Activated B cell treated with CpG ODN at 0.5 μM for 24 hours (primary cell): ENCODE measurements at places on chromosomes 7 and 10. TPM values are rescaled to one million over a fixed set of nuclear protein-coding genes. Genes with fewer than 3 reads are reported as not detected.

DNA sequence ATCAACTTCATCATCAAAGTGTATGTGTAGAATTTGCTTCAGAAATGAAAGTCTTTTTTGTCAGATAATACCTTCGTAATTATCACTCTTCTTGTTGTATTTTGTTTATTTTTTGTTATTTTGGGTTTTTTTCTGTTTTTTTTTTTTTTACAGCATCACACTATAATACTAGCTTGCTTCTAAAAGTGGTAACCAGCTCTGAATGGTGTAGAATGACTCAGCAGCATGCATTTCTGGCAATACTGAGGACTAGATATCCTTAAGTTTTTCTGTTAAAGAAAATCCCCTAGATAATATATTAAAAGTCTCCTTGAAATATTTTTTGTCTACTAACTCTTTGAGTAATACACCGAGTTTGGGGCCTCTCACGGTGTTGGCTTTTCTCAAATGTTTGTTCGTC, 109.1 kb downstream of the LMBR1 start:
- H3K4me3 ChIP-seq, result no peak overlapping the region
- peaks cover 28% of the 10 kb centered on the region for H3K4me1 ChIP-seq
- DNase-seq, result no peak

DNA sequence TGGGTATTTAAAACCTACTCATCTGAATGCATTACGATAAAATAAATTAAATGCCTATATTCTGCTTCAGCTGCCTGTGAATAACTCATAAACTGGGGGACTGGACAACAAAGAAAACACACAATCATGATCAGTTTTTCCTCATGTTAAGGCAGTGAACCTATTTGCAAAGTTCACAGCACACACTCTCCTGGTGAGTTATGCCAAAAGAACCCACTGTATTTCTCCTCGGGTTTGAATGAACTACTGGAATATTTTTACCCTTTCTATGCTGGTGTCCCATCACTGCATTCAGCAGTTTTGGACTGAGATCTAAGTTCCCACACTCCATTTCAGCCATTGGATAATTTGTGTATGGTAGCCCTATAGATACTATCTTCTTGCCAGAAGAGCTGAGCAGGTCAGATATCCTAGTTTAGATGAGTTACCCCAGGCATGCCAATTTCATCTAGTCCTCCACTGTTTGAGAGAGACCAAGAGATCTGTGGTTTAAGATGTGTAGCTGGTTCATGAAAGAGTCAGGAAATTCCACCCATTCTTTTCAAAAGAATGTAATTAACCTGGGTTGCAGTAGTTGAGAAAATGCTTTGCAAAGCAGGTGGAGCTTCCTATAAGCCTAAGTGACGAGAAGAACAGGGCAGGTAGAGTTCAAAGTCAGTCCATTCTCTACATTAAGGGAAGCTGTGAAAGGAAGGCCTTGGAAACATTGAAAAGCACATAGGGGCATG, 101.7 kb downstream of the PLXDC2 start:
- DNase-seq, result no peak
- H3K27me3 ChIP-seq, result no peaks in the 10 kb centered on the region
- no peaks in the 10 kb centered on the region for H3K36me3 ChIP-seq
- H3K27ac ChIP-seq, result no peak overlapping the region

PLPP4 gene
- not detected in 2 replicates for total RNA-seq

DNA sequence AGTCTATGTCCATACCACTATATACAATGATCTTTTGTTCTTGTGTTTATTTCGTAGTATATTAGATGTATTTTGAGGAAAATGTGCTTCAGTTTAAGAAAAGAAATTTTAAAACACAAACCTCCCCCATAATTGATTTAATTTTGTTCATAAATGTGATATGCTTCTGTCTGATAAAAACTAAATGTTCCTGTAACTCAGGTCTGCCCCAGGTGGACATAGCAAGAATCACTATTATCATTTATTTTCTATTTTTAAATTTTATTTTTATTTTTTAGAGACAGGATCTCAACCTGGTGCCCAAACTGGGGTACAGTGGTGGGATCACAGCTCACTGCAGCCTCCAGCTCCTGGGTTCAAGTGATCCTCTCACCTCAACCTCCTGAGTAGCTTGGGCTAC, 43.2 kb downstream of the BEND7 start:
- H3K27me3 ChIP-seq, result no peaks in the 10 kb centered on the region
- peaks cover 23% of the 10 kb centered on the region for H3K4me1 ChIP-seq
- DNase-seq, result no peak
- H3K27ac ChIP-seq, result no peak overlapping the region
- H3K36me3 ChIP-seq, result no peaks in the 10 kb centered on the region
- H3K4me3 ChIP-seq, result no peak overlapping the region

DNA sequence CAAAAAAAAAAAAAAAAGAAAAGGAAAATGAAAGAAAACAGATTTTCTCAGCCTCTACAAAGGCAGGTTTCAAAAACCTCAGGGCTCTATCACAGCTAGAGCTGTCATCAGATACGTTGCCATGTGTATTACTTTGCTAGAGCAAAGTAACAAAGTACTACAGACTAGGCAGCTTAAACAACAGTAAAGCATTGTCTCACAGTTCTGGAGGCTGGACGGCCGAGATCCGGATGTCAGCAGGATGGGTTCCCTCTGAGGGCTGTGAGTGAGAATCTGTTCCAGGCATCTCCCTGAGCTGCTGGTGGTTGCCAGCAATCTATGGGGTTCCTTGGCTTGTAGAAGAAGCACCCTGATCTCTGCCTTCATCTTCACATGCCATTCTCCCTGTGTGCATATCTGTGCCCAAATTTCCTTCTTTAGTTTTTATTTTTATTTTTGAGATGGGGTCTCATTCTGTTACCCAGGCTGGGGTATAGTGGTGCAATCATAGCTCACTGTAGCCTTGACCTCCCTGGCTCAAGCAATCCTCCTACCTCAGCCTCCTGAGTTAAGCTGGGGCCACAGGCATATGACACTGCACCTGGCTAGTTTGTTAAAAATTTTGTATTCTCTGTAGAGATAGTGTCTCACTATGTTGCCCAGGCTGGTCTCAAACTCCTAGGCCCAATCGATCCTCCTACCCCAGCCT, 48.9 kb upstream of the KDM7A start:
- H3K27ac ChIP-seq, result no peak overlapping the region
- peaks cover 69% of the 10 kb centered on the region for H3K4me1 ChIP-seq
- no peak for DNase-seq
- no peaks in the 10 kb centered on the region for H3K27me3 ChIP-seq
- H3K4me3 ChIP-seq, result no peak overlapping the region
- H3K36me3 ChIP-seq, result peaks cover 2% of the 10 kb centered on the region

DNA sequence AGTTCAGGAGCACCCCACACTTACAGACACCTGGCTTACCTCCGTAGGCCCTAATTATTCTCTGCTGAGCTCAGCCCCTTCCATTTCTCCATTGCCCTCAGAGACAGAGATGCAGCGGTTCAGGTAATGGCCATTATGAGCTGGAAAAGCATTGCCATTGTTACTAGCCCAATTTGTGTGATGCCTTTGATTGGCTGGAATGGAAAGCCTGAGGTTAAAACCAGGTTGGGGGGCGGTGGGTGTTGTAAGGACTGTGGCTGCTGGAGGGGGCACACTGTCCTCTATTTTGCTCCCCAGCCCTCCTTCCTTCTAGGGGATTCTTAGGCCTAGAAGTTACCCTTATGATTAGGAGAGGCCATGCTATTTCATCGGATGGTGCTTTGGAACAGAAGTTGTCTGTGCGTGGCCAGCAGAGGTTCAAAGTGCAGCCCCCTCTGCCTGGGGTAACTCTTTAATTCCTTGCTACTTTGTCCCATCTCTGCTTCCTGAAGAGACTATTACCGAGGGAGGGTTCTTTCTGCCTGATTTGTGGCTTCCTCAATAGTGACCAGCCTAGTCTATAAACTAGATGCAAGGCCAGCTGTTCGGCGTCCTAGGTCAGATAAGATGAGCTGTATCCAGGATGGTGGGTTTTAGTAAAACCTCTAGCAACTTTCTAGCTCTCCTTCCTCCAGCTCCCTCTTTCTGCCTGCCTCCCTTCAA, 14.2 kb upstream of the ACSL5 start:
- H3K27ac ChIP-seq, result no peak overlapping the region
- H3K27me3 ChIP-seq, result peaks cover 3% of the 10 kb centered on the region
- H3K36me3 ChIP-seq, result no peaks in the 10 kb centered on the region
- no peak overlapping the region for H3K4me3 ChIP-seq
